ENCODE measurements at places on chromosomes 1 and 21. TPM values are rescaled to one million over a fixed set of nuclear protein-coding genes. Genes with fewer than 3 reads are reported as not detected.

Gene REN
- not detected for polyA plus RNA-seq

Gene CD5L
- not detected for polyA plus RNA-seq

Gene KCNJ6
- polyA plus RNA-seq = 0.14 TPM

Gene RBM34
- polyA plus RNA-seq = 64.5 TPM

Gene GCSAML
- 0.23 TPM for polyA plus RNA-seq

Gene FNDC5
- 11.0 TPM for polyA plus RNA-seq

Gene OR14K1
- polyA plus RNA-seq = not detected

Gene GPR52
- polyA plus RNA-seq = 0.14 TPM

Gene ATP1A2
- 15.2 TPM for polyA plus RNA-seq

Gene KCNJ15
- 48.6 TPM for polyA plus RNA-seq

Gene MYCL
- polyA plus RNA-seq = 10.9 TPM

Gene LYPD8
- not detected for polyA plus RNA-seq

Gene SPRR4
- polyA plus RNA-seq = not detected

Gene KRTAP19-3
- not detected for polyA plus RNA-seq

Gene WRAP73
- polyA plus RNA-seq = 15.9 TPM

Gene LRRC38
- 1.5 TPM for polyA plus RNA-seq

Gene VPS45
- 77.7 TPM for polyA plus RNA-seq

Gene PTPRC
- 7.0 TPM for polyA plus RNA-seq

- peak; percentile 83 for DNase-seq
These were observed 753 bp downstream of the KIF1B start for GRCh38 chr1:10210841-10211804.

GRCh38 chr1:66320231-66320630 is 213.7 kb upstream of the SGIP1 start:
- DNase-seq = no peak

GRCh38 chr1:223832637-223832943 is 13.2 kb downstream of the TP53BP2 start:
- no peak for DNase-seq

GRCh38 chr1:226980565-226981385 is 40.7 kb downstream of the COQ8A start:
- no peak for DNase-seq

DNA sequence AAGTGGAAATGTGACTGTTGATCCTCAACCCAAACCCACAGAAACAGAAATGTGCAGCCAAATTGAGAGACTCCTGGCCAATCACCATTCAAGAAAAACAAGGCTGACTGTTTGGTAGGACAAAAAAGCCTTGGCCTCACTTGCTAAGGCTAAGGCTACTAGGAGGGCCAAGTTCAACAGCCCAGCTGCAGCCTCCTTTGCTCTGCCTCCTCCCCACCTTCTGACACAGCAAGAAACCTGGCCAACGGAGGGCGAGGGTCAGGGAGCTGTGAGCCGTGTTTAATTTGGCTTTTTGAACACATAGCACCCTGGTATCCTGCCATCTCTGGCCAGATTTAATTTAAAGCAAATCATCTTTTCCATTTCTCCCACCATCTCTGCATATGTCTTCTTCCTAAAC is 165.8 kb upstream of the RAB4A start:
- DNase-seq = no peak

DNA sequence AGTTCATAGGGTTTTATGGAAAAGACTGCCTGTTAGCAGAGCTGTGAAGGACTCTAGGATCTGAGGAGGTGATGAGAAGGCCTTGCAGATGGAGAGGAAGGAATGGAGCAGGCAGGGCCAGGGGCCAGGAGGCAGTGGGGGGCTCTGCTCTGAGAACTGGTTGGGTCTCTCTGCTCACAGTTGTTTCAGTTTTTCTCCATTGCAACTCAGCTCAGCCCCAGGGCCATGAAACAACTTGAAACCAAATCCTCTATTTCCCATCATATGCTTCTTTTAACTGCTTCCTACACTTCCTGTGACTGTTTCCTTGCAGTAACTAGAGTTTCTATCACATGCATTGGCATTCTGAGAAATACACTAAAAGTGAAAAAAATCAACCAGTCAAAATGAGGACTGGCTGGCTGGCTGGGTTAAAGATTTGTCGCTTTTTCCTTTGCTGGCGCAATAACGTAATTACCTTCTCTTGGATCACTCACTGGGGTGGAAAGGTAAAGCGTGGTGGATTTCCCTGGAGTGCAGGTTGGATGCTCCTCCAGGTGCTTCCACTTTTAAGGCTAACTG is 172.0 kb downstream of the CDC7 start:
- DNase-seq = peak; percentile 64

- peak; percentile 26 for DNase-seq
These were observed 60.6 kb upstream of the ETV3 start for GRCh38 chr1:157198619-157199420.

GRCh38 chr21:14457762-14458161 is 74.8 kb upstream of the HSPA13 start:
- DNase-seq = no peak

DNA sequence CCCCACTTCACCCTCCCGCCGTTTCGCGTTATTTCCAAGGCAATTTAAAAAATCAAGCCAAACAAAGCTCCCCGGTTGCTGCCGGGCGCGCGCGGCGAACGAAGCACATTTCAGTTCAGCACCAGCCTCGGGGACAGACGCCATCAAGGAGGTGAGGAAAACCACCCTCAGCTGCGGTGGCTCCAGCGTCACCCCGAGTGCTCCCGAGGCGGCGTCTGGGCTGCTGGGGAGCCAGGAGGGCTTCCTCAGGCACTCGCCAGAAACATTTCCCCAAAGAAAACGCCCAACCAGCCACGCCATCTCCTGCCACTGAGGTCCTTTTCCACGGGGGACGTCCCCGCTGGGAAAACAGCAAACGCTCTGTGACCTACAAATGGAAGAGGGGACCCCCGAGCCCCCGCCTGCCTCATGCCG is 623 bp downstream of the GNG4 start:
- peak; percentile 64 for DNase-seq

- no peak for DNase-seq
These were observed 22.2 kb downstream of the VAV3 start for GRCh38 chr1:107942814-107943213.

DNA sequence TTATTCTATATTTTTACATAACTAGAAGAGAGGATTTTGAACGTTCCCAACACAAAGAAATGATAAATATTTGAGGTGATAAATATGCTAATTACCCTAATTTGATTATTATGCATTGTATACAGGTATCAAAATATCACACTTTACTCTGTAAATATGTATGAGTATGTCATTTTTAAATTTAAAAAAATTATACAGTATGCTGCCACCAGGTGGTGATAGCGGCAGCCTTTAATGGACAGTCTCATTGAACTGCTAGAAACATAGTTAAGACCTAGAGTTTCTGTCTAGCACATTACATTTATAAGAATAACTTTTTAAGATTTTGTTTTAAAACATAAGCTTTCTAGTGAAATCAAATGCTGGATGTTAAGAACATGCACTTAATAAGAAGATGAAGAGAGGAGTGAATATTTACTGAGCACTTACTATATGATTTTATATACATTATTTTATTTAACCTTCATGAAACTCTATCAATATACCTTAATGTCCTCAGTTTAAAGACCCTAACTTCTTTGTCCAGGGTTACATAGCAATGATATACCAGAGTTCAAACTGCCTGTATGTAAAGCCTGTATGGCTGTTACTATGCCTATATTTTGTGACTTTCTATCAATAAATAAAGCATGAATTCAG is 207.1 kb downstream of the NUF2 start:
- no peak for DNase-seq

- DNase-seq = no peak
These were observed 330.2 kb downstream of the PTBP2 start for GRCh38 chr1:97051823-97052222.

DNA sequence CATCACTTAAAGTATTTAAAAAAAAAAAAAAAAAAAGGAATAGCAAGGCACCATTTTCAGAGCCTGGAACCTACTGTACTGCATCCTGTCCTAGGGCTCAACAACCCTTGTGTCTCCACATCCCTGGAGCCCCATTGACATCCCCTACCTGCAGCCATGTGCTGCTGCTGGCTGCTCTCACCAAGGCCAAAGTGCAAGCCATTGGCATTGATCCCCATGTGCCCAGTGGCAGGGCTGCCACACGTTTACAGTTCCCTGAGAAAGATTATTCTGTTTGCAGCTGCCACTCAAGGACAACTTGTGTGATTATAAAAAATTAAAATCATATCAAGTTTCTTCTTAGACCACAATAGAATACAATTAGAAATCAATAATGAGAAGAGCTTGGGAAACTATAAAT is 129.9 kb downstream of the LHX8 start:
- no peak for DNase-seq

- peak; percentile 42 for DNase-seq
These were observed at the start of gene TRAF5 for GRCh38 chr1:211326528-211327345. Gene TRAF5, plus strand, starts transcription at chr1:211326833. Its CDS starts 26,407 bp downstream, at chr1:211353240.

- DNase-seq = no peak
These were observed 876 bp downstream of the EFCAB7 start for GRCh38 chr1:63524201-63524600.

GRCh38 chr1:248818505-248819374 is 7.0 kb downstream of the SH3BP5L start:
- no peak for DNase-seq

- DNase-seq = no peak
These were observed 1.1 kb upstream of the PRRX1 start for GRCh38 chr1:170662561-170663403.

- no peak for DNase-seq
These were observed 146.6 kb downstream of the TBX15 start for GRCh38 chr1:118841521-118841920.

DNA sequence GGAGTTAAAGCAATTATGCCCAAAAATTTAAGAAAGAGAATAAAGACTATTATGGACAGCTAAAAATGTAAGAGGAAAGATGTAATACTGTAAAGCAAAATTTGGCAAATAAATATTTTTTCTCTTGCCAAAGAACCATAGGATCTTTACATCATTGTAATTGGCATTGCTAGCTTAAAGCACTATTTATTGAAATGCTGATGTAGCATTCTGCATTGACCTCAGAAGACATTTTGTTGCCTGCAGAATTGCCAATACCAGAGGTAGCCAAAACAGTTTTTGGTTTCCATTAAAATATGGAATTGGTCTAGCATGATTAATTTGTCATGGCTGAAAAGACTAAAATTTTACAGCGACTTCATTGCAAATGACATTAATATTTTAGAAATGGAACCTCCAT is 191.5 kb upstream of the CHODL start:
- DNase-seq = no peak

GRCh38 chr1:209248649-209249279 is 334.8 kb upstream of the CAMK1G start:
- DNase-seq = peak; percentile 33

DNA sequence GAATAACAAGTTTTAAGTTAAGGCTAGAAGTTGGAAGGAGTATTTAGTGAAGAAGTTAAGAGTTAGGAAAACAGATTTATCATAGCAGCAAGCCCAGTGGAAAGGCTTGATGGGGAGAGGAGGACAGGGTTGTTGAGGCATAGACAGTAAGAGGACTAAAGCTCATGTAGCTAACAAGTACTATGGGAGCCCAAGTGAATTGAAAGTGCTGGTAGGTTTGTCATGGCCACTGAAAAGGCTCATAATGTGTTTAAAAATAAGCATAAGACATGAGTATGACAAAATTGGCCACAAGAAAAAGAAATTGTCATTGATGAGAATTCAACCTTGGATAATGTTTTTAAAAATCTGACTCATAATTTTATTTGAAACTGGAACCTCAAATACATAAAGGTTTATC is 49.2 kb upstream of the CRB1 start:
- no peak for DNase-seq

DNA sequence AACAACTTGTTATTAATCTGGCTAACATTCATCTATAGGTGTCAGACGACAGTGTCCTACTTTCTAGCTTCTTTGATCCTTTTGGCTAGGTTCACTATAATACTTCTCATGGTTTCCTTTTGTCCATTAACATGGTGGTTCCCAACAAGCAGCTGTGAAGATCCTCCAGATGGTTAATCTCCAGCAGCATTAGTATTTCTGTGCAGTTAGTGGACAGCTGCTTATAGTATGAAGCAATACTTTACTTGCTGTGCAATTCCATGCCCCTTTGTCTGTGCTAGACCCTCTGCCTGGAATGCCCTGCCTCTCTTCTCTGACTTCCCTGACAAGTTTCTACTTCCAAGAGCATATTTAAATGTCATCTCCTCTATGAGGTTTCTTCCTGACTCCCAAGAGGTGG is 41.7 kb upstream of the ARHGAP29 start:
- DNase-seq = no peak

GRCh38 chr1:110800079-110800478 is 72.9 kb upstream of the CD53 start:
- no peak for DNase-seq

DNA sequence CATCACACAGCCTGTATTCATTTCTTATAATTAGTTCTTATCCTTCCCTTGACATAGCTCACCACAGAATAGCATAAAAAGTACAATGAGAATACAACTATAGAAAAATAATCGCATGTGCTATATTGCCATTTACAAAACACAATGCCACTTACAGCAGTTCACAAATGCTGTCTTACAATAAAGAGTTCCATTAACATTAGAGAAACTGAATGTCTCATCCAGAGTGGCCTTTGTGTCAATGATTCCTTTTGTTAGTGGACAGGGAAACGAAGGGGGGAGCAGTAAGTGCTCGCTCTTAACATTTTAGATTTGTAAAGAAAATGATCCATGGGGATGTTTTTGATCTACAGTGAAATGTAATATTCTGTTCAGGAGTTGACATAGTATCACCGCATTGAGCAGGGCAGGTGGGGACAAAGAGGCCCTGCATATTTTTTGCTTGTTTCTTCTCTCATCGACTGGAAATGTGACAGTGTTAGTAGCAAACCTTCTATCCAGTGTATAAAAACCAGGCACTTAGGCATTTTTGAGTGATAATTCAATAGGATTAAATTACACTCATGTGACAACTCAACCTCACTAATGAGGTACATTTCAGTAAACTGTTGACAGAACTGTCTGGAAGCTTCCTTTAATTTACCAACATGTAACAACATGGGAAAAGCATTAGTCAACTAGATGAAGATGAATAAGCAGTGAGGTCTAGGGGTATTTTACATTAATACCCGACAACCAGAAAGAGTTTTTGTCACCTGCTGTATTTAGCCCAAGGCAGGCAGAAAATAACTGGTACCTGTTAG is 35.6 kb upstream of the RRP15 start:
- DNase-seq = no peak

GRCh38 chr1:36206323-36206858 is 17.9 kb upstream of the THRAP3 start:
- DNase-seq = no peak

- no peak for DNase-seq
These were observed 47.8 kb upstream of the LRRN2 start for GRCh38 chr1:204733289-204733688.

DNA sequence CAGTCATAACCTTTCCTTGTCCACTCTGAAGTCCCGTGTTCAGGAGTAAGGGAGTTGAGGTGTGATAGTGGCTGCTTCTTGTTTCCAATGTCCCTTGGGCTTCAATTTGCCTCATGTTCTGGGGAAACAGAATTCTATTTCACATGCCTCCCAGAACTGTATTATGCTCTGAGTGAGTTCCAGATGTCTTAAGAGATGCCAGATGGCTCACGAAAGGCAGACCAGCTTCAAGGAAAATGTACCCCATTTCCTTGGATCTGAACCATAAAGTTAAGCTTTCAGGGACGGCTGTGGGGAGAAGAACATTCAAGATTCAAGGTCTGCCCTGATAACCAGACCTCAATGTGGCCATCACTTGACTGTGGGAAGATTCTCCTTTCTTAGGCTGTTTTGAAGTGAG is 42.4 kb downstream of the C1orf87 start:
- no peak for DNase-seq

Data from right lung (tissue), 10 donors.